ENCODE measurements at places on chromosomes 16 and 17.

GRCh38 chr16:29848420-29849297, 14.4 kb downstream of the CDIPT start:
- peak; percentile 85 for DNase-seq

DNA sequence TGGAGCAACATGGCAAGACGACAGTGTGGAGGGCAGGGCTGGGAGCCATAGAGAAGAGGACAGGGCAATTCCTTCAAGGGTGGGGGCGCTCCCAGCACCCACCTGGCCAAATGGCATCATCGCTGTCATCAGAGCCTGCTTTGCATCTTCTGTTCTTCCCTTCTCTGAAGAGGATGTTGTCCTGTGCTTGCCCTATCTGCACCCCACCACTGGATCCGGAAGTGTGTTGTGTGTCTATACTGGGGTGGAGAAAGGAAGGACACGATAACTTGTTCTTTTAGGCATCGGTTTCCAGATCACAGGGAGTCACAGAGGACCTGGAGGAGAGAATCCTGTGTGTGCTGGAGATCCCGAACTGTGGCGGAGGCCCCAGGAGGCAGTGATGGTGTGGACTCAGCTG, 25.7 kb upstream of the ANKRD40CL start:
- no peak for DNase-seq

DNA sequence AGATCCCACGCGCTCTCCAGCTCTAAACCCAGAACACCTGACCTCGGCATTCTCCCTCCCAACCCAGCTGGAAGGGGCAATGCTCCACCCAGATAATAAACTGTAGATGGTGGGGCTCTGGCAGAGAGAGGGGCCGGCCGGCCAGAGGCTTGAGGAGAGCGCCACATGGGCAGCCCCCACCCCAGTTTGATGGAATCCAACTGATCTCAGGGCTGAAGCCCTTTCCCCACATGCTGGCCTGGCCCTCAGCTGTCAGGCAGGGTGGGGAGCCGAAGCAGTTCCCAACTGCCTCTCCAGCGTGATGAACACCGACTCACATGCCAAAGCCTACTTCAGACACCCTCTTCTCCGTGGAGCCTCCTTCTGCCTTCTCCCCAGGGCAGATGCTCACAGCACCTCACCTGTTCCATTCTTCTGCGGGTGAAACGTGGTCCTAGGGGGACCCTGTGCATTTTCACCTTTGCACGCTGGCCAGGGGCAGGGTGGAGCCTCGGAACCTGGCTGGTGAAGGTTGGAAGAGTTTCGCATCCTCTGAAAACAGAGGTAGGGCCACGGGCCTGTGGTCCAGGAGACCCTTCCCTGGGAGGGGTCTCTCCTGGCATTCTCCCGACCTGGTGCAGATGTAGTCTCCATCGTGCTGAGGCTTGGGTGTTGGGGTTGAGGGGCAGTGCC, 65.7 kb upstream of the ZNF469 start:
- DNase-seq = no peak

DNA sequence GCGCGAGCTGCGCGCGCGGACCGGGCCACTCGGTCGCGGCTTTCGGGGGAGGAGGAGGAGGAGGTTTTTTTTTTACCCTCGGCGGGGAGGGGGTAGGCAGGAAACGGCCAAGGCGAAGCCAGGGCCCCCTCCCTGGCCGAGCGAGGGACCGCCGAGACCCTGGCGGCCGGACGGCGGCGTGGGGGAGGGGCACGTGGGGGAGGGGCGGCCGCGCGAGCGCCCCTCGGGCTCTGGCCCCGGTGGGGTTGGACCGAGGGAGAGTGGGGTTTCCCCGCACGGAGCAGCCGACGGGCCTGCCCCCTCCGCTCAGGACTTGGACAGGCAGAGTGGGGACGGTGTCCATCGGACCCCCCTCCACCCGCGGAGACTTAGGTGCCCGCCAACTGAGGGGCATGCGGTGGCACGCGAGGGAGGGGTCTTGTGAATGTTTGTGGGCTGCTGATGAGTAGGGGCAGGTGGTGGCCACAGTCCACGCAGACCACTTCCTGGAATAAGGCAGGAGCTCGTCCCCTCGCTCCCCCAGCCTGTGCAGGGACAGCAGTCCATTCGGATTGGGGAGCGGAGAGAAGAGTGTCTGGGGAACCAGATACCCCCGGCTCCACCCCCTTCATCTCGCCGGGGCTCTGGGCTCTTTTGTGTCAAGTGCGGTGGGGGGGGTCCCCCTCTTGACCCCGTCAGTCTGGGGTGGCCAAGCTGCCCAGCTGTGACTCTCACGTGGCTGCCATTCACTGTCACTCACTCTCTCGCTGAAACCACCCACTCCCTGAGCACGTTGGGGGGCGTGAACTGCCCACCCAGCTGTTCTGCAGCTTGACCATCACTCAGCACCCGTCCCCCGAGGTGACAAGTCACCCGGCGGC, 3.0 kb upstream of the CHD3 start:
- peak; percentile 56 for DNase-seq

GRCh38 chr16:73347500-73348375, 299.8 kb upstream of the ZFHX3 start:
- DNase-seq = no peak

GRCh38 chr17:19546289-19547065, 12.8 kb downstream of the SLC47A1 start:
- no peak for DNase-seq

DNA sequence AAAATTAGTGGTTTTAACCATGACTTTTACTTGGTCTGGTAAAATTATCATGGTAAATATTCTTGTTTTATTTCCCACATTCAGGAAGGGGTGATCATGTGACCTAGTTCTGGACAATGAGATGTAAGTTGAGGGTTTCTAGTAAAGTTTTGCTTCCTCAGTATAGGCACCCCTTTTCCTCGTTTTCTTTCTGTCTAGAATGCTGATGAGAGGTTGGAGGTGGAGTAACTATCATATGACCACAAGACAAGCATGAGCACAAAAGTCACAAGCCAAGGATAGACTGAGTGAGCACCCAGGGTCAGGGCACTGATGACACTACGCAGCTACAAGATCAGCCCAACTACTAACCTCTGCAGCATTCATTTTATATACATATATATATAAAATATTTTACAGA, 53.9 kb downstream of the MYO1D start:
- no peak for DNase-seq

DNA sequence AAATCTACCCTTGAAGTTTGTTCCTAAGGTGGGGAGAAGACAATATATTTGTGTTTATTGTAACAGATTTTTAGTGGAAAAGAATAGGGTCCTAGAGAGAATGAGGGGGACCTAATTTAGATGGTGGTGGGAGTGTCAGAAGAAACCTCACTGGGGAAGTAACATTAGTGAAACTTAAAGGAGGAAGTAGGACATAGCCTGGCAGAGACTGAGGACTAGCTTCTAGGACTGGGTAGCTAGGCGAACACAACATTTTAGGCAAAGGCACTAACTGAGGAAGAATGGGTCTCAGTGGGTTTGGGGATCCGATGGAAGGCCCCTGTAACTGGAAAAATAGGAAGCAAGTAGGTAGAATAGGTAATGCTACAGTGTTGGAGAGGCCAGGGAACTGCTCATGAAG, 4.2 kb upstream of the ARL2BP start:
- DNase-seq = no peak

GRCh38 chr16:17416461-17417311, 54.1 kb downstream of the XYLT1 start:
- DNase-seq = peak; percentile 53

DNA sequence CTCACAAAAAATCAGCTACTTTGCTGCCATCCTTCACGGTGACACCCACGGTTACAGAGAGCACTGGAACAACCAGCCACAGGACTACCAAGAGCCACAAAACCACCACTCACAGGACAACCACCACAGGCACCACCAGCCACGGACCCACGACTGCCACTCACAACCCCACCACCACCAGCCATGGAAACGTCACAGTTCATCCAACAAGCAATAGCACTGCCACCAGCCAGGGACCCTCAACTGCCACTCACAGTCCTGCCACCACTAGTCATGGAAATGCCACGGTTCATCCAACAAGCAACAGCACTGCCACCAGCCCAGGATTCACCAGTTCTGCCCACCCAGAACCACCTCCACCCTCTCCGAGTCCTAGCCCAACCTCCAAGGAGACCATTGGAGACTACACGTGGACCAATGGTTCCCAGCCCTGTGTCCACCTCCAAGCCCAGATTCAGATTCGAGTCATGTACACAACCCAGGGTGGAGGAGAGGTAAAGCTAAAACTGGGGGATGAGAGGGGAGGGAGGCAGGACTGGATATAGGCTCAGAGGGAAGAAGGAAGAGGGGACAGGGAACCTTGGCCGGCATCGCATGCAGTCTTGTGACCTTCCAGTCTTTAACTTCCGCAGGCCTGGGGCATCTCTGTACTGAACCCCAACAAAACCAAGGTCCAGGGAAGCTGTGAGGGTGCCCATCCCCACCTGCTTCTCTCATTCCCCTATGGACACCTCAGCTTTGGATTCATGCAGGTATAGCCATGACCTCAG, 581 bp downstream of the CD68 start:
- no peak for DNase-seq

DNA sequence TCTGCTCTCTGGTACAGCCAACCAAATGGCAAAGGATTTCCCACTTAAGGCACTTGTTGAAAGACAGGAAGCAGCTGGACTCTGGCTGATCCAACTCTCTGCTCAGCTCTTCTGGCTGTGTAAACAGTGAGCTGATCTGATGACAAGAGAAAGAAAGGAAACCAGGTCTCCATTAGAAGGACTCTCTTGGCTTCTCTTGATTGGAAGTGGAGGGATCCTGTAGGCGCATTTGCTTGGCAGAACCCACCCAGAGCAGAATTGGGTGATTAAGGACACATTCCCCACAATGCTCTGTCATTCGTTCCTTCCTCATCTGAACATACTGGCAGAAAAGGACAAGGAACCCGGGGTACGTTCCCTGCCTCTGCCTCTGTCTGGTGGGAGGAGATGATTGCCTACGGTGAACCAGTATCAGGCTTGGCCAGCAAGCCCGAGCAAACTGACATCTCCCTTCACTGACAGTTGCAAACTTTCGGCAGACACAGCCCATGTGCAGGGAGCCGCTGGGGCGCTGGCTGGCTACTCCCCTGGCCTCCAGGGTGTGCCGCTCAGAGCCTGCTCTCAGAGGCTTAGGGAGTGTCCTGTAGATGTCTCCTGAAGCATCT, 29.1 kb downstream of the LDHD start:
- DNase-seq = no peak

GRCh38 chr17:78788451-78788850, 6.4 kb upstream of the CYTH1 start:
- no peak for DNase-seq

DNA sequence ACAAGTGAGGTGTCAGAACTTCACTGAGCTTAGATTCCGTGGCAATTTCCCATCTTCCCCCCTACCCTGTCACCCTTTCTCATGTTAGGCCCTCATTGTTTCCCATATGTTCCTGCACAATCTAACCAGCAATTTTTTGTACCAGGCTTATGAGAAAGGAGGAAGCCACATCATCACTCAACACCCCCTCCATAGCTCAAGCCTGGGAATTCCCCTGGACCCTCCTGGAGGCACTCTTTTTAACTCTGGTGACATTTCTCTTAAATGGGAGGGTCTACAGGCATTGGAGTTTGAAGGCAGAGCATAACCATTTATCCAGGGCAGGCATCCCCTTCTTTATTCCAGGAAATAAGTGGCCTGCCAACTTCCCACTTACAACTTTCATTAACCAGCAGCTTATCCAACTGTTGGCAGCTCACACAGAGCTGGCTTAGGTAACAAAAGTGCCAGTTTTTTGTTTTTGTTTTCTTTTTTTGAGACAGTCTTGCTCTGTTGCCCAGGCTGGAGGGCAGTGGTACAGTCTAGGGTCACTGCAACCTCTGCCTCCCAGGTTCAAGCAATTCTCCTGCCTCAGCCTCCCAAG, 10.4 kb upstream of the GLG1 start:
- DNase-seq = no peak

DNA sequence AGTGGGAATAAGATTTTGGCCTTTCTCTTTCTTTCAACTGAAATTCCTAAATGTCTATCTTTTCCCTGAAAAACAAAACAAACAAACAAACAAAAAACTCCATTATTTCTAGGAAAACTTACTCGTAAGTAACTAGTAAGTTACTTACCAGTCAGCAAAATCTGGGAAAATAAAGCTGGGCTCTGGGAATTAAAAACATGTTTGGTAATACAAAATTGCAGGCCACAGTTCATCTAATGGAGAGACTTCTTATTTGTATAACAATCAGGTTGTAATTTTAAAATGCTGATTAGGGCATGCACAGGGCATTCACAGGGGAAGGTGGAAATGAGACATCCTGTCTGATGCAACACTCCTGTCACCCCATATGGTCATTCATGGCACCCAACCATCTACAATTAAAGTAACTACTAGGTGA, 3.8 kb upstream of the WIPI1 start:
- DNase-seq = no peak

DNA sequence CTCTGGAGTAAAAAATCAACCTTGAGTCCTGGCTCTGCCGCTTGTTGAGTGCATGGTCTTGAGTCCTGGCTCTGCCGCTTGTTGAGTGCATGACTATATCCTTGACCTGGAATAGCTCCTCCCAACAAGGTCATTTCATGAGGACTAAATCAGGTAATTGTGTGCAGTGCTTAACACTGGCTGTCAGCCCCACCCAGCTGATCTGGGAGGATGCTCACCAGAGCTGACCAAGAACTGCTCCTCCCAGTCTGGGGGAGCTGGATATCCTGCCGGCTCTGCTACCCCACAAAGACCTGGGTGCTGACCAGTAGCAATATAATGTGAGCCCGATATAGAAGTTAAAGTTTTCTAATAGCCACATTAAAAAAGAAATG, 20.7 kb upstream of the LGALS9 start:
- no peak for DNase-seq

DNA sequence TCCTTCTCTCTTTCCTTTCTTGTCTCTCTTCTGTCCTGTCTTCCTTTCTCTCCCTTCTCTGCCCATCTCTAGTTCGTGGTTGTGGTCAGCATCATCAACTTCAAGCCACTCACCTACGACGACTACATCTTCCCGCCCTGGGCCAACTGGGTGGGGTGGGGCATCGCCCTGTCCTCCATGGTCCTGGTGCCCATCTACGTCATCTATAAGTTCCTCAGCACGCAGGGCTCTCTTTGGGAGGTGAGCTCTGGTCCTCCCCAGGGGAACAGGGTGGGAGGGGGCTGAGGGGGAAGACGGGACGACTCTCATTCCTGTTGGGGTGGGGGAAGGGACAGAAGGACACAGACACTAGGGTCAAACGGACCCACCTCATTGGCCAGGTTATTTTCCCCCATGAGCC, 44.3 kb downstream of the SLC6A2 start:
- no peak for DNase-seq

GRCh38 chr17:17856386-17856785, 19.6 kb upstream of the SREBF1 start:
- no peak for DNase-seq

GRCh38 chr17:63991611-63992010, 6.5 kb upstream of the PRR29 start:
- no peak for DNase-seq

Data from activated T-cell treated with anti-CD3 and anti-CD28 coated beads, Interleukin-2, amount 50 U/mL, for 1 hour (primary cell).